Skeletal muscle cell (primary cell): ENCODE measurements at places on chromosomes 1 and 21.
A peak's percentile ranks its signal among the peaks of the same experiment; 100 is the strongest.

DNA sequence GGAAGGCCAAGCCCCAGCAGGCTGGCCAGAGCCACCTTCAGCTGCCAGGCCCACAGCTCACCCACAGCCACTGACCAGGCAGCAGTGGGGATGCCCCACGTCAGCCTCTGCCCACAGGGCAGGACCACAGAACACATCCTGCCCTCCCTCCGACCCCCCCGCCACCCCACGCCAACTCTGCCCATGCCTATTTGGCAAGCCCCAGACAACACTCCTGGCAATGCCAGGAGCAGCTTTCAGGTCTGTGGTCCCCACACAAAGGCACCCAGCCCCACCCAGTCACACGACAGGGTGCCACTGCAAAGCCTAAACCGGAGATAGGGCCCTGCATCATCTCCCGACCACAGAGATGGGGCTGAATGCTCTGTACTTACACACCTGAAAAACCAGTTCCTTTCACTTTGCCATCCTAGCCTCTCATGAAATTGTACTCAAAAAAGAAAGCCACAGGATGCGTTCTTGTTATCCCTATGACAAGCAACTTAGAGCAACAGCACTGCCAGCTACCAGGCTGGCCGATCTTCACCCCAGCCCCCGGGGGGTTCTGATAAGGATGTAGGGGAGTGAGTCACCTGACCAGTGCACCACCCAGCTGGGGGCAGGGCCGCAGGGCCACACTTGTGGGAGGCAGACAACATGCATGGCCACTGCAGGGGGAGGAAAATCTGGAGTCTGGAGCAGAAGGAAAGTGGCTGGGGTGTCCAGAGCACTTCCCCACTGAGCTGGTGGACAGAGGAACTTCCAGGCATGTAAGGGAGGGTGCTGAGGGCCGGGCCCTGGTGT, 36.2 kb downstream of the UBE2G2 start:
- no peak for DNase-seq

DNA sequence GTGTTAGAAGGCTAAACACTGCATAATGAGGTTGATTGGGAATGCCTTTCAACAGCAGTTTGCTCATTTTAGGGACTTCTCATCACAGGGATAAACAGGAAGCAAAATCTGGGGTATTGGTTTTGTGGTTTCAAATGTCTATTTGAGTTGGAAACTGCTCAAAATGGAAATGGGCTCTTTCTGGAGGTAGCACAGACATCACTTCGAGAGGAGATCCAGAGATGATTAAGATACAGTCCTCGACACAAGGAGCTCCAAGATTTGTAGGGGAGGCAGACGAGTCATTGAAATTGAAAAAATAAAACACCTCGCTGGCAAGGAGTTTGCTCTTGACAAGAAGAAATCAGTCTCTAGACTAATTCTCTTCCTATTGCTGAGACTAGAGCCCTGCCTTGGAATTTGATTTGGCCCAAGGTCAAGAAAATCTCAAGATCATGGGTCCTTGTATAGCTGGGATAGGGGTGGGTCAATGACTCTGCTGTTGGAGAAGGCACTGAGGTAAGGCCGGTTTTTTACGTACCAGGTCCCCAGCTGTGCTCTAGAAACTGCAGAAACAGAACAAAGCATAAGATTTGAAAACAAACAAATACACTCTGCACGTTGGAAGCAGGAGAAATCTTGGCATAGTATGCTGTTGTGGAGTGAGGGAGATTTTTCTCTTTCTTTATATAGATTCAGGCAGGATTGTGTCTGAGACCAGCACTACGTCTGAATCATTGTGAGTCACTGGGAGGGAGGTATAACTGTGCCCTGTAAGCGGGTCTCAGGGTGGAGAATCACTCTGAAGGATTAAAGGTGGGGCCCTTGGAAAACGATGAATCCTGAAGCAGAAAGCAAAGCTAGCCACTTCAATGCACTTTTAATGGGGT, 17.7 kb upstream of the KLHDC8A start:
- DNase-seq, result no peak

DNA sequence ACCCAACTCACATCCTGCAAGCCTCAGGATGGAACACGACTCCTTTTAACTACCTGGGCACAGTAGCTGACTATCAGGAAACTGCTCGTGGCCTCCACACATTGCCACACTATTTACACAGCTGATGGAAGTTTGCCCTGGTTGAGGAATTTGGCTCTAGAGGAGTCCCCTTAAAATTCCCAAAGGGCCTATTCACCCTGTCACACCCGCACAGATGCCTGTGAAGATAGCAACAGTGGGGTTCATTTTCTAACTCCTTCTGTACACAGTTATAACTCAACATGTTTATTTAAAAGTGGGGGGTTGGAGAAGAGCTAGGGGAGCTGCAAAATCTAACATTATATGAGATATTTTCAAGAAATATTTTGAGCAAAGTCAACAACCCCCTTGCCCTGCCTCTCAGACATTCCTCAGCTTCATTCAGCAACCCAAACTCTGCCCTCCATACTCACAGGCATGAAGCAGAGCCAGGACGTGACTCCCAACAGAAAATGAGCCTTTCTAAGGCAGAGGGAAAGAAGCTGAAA, 35.8 kb upstream of the CCN1 start:
- peak; percentile 47 for DNase-seq

- no peak for DNase-seq
Measured at GRCh38 chr1:40384887-40385286, 11.4 kb downstream of the SMAP2 start.
